Effector CD4-positive, alpha-beta T cell (primary cell): ENCODE measurements at places on chromosomes 13 and 19.

- no peak for DNase-seq
Measured at GRCh38 chr13:46343279-46343994, 43.6 kb downstream of the RUBCNL start.

- no peak for DNase-seq
Measured at GRCh38 chr13:102945886-102946285, 100.1 kb downstream of the ERCC5 start.

GRCh38 chr19:15247107-15248014, 15.1 kb upstream of the EPHX3 start:
- DNase-seq = no peak

DNA sequence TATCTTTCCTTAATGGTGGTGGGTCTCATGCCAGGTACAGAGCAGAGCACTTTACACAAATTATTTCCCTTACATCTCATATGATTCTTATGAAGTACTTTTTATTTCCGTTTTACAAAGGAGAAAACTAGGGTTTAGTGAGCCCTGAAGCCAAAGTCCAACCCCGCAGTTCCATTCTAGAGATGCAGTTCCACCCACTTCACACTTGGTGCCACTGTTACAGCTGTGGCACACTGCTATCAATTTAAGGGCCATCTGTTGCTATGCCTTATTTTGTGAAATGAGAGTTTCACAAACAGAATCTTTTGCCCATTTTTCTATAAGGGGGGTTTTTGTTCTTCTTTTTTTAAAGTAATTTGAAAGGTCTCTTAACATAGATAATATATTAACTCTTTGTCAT, 12.9 kb downstream of the MIPEP start:
- DNase-seq = no peak

DNA sequence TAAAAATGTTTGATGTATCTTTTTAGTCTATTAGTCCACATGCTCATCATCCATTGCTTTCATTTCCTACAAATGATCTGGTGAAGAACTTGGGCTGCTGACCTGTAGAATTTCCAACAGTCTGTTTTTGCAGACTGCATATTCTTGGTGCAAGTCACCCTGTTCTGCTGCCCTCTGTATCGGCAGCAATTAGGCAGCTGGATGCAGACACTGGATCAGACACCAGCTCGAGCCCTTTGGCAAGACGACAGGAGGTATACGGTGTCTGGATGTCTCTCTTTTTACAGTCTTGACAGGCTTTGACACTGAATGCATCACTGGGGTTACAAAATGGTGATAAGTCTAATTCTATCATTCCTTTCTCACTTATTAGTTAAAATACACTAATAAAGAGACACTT, 21.8 kb downstream of the MTRF1 start:
- no peak for DNase-seq

- DNase-seq = no peak
Measured at GRCh38 chr13:27971776-27972477, 2.8 kb upstream of the CDX2 start.

- DNase-seq = no peak
Measured at GRCh38 chr13:25280396-25280795, 6.9 kb downstream of the MTMR6 start.
